ENCODE measurements at places on chromosomes 11 and 22.

DNA sequence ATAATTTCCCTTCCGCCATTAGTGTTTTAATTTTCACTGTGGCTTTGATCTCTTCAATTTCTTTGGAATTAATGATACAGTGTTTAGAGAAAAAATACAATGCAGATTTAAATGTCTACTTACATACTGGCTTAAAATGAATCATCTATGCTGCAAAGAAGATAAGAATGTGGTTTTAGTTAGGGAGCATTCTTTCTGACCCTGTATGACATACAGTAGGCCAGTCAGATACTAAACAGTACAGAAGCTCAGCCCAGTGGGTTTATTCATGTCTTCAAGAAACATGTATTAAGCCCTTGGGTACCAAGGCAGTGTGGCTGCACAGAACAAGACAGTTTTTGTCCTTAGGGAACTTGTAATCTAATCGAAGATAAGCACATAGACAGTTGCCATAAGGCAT lies 268.8 kb downstream of the DDX10 start:
- DNase-seq = no peak

GRCh38 chr11:4839851-4840549 lies 9.0 kb downstream of the OR51S1 start:
- DNase-seq = no peak

- no peak for DNase-seq
These were observed 78.8 kb downstream of the DDIAS start for GRCh38 chr11:82980292-82980691.

DNA sequence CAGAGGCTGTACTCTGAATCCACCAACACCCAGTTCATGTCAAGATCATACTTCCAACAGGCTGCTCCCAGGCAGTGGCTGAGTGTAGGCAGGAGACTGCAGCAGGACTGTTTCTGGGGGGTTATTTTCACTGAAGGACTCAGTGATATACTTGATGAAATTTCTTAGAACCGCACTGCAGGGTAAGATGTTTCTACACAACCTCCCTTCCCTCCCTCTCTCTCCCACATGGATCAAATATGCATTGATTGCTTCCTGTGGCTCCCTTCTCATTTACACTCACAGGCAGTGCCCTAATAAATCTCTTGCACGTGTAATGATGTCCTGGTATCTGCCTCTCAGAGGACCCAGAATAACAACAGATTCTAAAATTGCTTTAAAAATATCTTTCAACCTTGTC lies 251.3 kb upstream of the CCDC179 start:
- no peak for DNase-seq
